Suppressor macrophage treated with lipopolysaccharide for 1 hour (primary cell): ENCODE measurements at places on chromosomes 6 and 20.
A peak's percentile ranks its signal among the peaks of the same experiment; 100 is the strongest.

GRCh38 chr6:85468326-85468725 lies 18.4 kb downstream of the NT5E start:
- peak; percentile 33 for DNase-seq

- peak; percentile 81 for DNase-seq
Observed at GRCh38 chr6:90393232-90393884, 96.7 kb upstream of the BACH2 start.

DNA sequence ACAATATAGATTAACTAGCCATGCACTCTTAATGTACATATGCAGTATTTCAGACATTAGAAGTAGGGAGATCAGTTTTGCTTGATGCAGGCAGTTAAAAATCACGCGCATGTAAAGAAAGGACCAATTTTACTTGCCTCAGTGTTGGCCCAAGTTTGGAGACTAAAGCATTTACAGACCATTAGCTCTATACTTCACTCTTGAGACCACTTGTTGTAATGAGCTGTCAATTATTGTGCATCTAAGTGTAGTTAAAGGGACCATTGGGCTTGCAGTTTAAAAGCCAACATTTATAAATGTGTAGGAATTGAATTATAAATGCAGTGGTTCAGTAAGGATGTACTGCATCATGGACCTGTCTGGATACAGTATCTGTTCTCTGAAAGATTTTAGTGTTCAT lies 53.7 kb downstream of the PLCB4 start:
- no peak for DNase-seq

- no peak for DNase-seq
Observed at GRCh38 chr20:1427457-1428054, 34.7 kb upstream of the FKBP1A start.

DNA sequence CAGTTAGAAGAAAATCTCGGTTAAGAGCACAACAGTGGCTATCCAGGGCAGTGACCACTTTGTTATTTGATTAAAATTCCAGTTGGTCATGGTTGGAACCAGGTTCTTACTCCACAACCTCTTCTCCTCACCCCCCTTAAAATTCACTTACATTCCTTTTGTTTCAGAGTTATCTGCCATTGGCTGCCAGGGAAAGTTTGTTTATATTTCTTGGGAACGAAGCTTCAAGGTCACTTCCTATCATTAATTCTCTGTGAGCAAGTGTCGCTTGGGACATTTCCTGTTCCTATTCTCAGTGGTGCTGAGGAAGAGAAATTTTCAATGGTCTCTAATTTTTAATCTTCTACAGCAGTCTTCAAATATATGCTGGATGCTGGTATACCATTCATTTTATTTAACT lies 121.1 kb upstream of the COL21A1 start:
- no peak for DNase-seq

GRCh38 chr6:155030148-155030720 lies 35.1 kb downstream of the TIAM2 start:
- DNase-seq = no peak

DNA sequence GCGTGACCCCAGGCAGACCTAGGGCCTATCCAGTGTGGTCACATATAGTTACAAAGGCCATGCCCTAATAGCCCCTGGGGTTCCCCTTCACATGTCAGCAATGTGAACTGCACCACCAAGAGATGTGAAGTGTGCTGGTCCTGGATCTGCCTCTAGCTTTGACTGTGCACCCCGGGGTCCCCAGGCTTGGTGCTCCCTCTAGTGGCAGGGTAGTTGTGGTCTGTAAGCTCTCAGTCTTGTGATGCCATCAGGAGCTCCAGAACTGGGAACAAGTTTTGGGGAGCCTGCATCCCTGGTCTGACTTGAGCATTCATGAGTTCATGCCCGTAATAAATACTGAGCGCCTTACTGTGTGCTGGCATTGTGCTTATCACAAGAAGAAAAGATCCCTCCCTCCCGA lies 143.4 kb downstream of the DHX35 start:
- no peak for DNase-seq

GRCh38 chr20:16719421-16719820 lies 10.4 kb upstream of the SNRPB2 start:
- no peak for DNase-seq

- no peak for DNase-seq
Observed at GRCh38 chr6:127907960-127908640, 7.2 kb upstream of the THEMIS start.

GRCh38 chr6:31332637-31333602 lies 24.1 kb downstream of the HLA-B start:
- no peak for DNase-seq

DNA sequence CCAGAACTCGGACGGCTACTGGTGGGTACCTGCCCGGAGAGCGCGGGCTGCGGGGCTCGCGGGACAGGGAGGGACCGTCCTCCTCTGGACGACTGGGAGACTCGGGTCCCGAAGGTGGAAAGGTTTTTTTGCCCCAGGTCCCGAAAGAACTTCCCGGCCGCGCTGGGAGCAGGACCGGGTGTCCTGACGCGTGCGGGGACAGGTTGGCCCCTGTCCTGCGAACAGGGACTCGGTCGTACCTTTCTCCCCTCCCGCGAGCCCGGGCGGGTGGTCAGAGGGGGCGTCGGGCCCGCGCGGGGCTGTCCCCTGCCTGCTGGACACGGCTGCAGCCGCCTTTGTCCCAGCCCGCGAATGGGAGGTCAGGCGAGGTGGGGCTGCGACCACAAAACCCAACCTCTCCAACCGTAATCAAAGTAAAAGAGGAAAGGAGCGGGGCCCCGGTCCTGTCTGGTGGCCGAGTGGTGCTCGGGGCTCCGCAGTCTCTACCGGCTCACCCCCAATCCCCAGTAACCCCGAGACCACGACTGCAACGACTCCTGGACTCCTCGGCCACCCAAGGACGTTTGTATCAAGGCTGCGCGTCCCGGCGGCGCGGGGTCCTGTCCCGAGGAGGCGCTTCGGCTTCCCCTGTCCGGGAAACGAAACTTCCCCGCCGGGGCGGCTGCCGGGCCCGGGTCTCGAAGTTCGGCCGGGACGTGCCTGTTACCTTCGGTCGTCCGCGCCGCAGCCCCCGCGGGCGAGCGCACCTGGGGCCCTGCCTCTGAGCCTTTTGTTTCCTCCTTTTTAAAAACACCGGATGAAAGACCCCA lies 798 bp downstream of the DSP start:
- peak; percentile 32 for DNase-seq

DNA sequence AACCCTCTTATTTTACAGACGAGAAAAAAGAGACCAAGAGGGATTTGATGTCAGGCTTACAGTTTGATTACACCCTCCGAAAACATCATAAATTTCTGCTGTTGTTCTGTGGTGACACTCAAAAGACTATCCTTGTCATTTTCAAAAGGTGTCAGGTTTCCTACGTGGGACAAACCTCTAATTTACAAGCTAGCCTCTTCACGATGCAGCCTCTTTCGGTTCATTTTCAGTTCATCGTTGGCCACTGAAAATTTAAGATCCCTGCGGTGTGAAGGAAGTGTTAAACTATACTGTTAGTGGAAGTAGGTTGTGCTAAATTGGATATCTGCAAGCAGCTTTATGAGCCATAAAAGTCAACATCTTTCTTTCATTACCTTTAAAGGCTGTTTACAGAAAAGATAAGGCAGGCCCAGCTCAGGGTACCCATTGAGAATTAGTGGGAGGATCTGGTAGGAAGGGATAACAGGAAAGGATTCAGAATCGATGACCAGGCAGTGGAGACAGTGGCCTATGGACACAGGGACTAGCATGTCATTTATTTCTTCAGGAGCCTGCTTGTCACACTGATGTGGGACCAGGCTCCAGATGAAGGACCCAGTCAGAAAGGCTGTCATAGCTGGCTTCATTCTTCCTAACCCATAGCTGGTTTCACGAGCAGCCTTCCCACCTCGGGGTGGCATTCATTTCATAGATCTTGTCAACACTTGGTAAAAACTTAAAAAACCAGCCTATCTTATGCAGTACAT lies 329.1 kb upstream of the SOX4 start:
- no peak for DNase-seq

DNA sequence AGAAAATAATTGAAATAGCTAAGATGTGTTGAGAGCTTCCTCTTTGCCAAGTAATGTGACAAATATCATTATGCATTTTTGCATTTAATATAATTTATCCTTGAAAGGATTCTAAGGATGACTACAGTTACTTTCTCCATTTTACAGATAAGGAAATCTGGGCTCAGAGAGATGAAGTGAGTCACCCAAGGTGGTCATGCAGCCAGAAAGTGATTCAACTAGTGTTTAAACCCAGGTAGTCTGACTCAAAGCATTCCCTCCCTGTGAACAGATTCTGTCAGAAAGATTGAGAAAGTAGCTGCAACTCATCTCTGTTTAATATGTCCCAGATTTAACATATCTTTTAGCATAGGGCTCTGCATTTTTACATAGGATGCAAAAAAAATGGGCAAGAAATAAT lies 28.1 kb downstream of the NRSN1 start:
- no peak for DNase-seq

DNA sequence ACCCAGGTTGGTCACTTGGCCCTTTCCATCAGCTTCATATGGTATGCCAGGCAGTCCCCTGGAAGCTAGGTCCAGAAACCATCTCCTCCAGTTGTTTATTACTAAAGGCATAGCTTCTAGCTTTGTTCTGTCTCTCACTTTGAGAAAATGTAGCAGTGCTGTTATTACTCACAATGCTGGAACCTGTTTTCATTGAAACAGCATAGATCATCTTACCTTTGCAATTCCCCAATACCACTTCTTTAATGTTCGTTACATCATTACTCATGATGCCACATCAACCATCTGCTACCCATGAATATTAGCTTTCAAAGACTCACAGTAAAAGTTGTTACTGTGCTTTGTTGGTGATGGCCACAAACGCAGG lies 88.3 kb downstream of the ADAT2 start:
- no peak for DNase-seq

DNA sequence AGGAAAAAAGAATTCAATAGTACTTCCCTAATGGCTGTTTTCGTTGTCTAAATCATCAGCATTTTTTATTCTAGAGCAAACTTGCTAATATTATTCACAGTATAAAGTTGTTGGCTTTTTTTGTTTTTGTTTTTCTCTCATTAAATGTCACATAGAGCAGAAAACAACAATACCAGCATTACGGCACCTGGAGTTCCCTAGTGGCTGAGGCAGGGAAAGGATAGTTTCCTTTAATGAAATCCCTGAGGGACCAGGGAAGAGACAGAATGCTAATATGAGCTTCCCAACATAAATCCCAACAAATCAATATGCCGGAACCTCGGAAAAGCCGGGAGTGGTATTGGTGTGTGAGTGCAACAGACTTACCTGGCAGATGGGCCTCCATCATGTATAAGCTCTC lies 235.2 kb upstream of the ASCC3 start:
- DNase-seq = no peak

DNA sequence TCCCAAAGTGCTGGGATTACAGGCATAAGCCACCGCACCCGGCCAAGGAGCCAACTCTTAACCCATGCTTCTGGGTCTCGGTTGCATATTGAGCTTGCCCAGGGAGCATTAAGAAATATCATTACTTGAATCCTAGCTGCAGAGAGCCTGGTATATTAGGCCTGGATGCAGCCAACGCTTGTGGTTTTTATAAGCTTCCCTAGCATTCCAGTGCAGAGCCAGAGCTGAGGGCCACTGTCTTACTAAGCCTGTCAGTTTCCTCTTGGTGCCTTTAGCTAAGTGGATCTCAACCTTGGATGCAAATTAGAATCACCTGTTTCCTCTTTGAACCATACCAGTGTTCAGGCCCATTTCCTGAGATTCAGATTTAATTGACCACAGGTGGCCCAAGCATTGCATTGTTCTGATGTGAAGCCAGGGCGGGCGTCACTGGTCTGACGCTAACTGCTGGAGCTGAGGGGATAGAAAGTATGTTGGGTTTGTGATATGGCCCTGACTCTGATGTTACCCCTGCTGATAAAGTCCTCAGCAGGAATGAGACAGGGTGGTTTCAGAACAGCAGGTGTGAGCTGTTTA lies 76.3 kb downstream of the BTBD3 start:
- no peak for DNase-seq

- no peak for DNase-seq
Observed at GRCh38 chr20:43536817-43537440, 21.9 kb upstream of the SGK2 start.

GRCh38 chr20:58037631-58038030 lies 190.8 kb downstream of the ANKRD60 start:
- no peak for DNase-seq

DNA sequence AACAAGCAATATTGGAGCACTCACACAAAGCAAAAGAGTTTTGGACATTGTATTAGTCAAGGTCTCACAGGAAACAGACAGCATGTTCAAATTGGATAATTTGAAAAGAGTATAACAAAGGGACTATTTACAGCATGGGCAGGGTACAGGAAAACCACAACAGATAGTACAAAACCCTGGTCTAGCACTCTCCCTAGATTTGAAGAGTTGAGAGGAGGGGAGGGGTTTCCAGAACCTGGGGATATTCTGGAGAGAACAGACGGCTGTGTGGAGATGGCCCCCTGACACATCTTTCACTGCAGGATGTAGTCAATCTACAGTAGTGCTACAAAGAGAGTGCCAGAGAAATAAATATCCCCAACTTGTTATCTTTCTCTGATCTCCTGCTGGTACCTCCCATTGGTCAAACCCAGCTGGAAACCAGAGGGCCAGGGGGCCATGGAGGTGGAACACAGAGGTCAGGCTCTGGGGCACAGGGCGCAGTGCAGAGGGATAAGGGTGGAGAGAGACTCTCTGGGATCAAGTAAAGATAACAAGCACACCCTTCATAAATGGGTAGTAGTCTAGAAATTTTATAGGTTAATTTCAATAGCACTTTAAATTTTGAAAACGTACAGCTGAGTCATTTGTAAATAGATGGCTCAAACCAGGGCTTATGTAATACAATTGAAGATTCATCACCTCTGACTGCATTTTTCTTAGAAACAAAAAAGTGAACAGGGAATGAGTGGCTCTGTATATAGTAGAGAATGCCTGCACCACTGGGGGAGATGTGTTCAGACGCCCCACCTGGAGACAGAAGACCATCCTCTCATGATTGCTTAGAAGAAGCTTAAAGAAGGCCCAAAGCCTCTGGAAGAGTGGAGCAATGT lies 25.7 kb downstream of the RCAN2 start:
- DNase-seq = no peak

DNA sequence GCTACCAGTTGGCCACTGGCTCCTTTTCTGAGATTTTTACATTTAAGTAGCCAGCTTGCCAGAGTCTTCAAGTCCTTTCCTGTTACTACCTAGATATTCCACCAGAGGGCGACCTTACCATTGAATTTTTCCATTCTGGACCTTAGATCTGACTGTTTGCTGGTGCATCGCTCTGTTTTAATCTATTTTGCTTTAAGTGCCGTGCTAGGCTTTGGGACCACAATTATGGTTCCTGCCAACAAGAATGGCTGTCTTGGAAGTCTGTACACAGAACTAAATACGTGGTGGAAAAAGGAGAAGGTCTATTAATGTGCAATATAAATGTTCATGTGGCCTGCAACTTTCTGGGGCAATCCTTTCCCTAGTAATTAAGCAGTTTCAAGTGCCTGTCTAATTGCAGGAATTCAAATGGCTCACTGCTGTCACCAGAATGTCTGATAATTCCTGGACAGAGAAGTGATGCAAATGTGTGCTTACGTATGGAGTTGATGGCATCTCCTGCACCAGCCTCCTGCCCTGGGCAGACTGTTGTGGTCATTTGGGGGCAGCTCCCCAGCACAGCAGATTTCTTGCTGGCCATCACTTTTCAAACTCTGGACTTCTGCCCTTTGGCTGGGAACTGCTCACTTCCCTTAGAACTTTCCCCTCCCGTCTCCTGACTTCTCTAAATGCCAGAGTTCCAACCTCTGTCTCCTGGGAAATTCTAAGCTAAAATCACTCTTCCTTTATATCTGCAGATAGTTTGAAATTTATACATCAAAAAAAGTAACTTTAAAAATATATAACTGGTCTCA lies 5.6 kb upstream of the HLA-DOA start:
- DNase-seq = peak; percentile 77

- no peak for DNase-seq
Observed at GRCh38 chr6:13113981-13114593, 214.2 kb downstream of the TBC1D7 start.

GRCh38 chr20:3407771-3408637 lies 535 bp upstream of the DNAAF9 start:
- DNase-seq = peak; percentile 78
